ENCODE measurements at places on chromosomes 3 and 15.

GRCh38 chr15:64373360-64373759 lies 7.9 kb downstream of the PCLAF start:
- no peak for DNase-seq

GRCh38 chr15:76309601-76310330 lies 1.5 kb downstream of the ETFA start:
- DNase-seq = no peak

DNA sequence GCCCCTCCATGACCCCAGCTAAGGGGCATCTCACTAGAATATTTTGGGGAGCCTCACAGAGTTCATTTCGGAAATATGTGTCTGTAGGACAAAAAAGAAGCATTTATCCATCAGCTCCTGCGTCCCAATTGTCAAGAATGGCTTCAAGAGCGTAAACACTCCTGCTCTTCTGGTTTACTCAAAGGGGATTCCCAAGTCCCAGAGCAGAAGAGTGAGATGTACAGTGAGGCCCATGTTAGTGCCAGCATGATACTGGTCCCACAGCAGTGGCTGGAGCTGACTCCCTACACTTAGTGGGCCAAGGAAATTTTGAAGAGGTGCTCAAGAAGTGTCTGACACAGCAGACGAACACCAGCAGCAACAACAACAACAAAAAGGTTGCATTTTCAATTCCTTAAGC lies 34.9 kb upstream of the ARL8B start:
- DNase-seq = no peak

- no peak for DNase-seq
Measured at GRCh38 chr15:92541291-92542200, 114.0 kb downstream of the FAM174B start.

GRCh38 chr15:73892446-73893226 lies 19.3 kb downstream of the TBC1D21 start:
- DNase-seq = no peak

- DNase-seq = no peak
Measured at GRCh38 chr3:100993309-100993708, at the start of gene ABI3BP. Gene ABI3BP, minus strand, starts transcription at chr3:100993421. Its CDS starts 37 bp downstream, at chr3:100993384.

- DNase-seq = no peak
Measured at GRCh38 chr3:5022966-5023776, 43.9 kb downstream of the BHLHE40 start.

DNA sequence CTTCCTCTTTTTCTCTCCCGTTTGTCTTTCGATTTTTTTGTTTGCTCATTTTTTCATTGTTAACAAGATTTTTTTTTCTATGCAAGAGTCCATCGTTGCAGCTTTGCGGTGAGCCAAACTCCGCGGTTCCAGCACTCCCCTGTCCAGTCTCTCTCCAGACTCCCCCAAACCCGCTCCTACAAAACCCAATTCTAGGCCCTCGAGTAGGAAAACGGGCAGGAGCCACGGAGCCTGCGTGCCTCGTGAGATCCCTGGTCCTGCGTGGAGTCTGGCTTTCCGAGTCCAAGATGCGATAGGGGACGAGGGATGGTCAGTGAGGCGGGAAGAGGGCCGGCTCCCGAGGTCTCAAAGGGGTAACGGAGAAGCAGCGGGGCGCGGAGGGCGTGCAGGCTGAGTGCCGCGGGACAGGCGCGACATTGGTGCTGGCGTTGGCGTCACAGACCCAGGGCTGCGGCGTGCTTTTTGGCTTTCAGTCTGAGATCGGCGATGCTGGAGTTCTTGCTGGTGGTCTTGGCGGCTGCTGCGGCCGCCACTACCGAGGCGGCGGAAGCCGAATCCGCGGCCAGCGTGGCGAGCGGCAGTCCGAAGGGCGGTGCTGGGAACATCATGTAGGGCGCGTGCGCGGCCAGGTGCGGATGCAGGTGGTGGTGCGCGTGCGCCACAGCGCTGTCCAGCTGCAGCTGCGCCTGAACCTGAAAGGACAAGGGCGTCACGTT lies 8.5 kb downstream of the SHOX2 start:
- DNase-seq = peak; percentile 84

GRCh38 chr3:55164876-55165275 lies 237.0 kb upstream of the LRTM1 start:
- no peak for DNase-seq
